Activated CD8-positive, alpha-beta memory T cell treated with anti-CD3 and anti-CD28 coated beads for 1 hour (primary cell): ENCODE measurements at places on chromosomes 4 and X.

- DNase-seq = no peak
Observed at GRCh38 chr4:176303938-176304337, 15.8 kb upstream of the SPCS3 start.

- no peak for DNase-seq
Observed at GRCh38 chr4:102809691-102810090, 17.7 kb downstream of the UBE2D3 start.

- no peak for DNase-seq
Observed at GRCh38 chr4:40515398-40516293, 114.0 kb downstream of the RBM47 start.

DNA sequence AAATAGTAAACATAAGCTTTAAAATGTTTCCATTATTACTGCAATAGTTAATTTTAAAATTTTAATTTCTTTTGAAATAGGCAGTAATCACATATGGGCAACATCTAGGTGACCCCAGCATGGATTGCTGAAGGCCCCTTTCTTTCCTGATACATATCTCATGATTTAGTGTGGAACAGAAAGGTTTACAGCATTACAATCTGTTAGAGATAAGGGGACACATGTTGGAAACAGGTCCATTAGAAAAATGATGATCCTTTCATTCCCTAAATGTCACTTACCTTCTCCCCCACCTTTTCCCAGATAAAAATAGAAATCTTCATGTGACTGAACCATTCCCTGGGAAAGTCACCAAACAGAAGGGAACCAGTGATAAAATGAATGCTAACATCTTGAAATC, 90.4 kb downstream of the RASL11B start:
- DNase-seq = no peak

- no peak for DNase-seq
Observed at GRCh38 chrX:69564665-69565064, 51.2 kb upstream of the EDA start.

GRCh38 chrX:136674270-136674985, 26.5 kb downstream of the CD40LG start:
- DNase-seq = no peak

GRCh38 chr4:22323691-22324090, 192.2 kb downstream of the ADGRA3 start:
- DNase-seq = no peak

DNA sequence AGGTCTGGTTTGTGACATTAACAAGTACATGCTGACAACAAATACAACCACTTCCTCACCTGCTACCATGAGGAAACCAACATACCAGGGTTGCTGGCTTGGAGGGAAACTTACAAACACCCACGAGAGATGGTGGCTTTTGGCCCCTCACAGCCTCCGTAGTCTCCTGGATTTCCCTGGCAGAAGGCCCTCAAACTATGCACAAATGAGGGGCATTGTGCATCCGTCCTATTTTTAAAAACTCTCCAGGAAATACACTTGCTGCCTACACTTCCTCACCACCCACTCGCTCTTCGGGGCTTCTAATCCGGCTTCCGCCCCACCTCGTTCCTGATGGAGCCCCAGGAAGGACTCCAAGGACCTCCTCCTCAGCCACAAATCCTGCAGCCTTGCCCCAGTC, 355.0 kb upstream of the GATB start:
- no peak for DNase-seq

DNA sequence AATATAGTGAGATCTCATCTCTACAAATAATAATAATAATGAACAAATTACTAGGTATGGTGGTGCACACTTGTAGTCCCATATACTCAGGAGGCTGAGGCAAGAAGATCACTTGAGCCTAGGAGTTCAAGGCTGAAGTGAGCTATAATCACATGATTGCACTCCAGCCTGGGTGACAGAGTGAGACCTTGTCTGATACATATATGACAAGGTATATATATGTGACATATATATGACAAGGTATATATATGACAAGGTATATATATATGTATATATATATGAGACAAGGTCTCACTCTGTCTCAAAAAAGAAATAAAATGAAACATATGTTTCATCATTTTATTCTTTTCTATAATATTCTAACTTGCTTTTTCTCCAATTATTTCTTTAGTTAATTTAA, 278.1 kb upstream of the TET2 start:
- DNase-seq = no peak

- DNase-seq = no peak
Observed at GRCh38 chr4:67568820-67569219, 10.3 kb downstream of the STAP1 start.

GRCh38 chr4:119958983-119959382, 107.7 kb downstream of the MAD2L1 start:
- DNase-seq = no peak

DNA sequence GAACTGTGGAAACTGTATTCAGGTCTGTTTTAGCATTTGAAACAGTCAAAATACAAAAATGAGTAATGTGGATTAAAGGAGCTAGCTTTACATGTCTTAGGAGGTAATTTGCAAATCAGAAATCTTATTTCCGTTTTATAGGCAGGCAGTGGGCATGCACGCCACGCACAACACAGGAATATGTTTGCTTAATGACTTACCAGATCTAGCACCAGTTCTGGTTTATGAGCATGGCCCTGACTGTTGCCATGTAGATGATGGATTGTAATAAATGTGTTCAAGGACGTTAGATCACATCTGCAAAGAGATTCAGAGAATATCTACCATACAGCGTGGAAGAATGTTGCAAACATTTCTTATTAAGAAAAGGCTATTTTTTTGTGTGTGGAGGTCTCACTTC, 344.5 kb upstream of the NR3C2 start:
- DNase-seq = no peak

DNA sequence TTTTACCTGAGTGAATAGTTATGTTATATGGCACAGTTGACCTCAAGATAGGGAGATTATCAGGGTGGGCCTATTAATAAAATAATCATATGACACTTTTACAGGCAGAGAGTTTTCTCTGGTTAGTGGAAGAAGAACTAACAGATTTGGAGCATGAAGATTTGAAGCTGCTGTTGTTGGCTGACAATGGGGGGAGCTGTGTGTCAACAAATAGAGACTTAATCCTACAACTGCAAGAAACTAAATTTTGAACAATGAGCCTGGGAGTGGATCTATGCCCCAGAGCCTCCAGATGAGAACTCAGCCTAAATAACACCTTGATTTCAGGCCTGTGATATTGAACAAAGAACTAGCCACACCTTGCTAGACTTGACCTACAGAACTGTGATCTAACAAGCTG, 7.2 kb upstream of the CCSER1 start:
- DNase-seq = no peak

DNA sequence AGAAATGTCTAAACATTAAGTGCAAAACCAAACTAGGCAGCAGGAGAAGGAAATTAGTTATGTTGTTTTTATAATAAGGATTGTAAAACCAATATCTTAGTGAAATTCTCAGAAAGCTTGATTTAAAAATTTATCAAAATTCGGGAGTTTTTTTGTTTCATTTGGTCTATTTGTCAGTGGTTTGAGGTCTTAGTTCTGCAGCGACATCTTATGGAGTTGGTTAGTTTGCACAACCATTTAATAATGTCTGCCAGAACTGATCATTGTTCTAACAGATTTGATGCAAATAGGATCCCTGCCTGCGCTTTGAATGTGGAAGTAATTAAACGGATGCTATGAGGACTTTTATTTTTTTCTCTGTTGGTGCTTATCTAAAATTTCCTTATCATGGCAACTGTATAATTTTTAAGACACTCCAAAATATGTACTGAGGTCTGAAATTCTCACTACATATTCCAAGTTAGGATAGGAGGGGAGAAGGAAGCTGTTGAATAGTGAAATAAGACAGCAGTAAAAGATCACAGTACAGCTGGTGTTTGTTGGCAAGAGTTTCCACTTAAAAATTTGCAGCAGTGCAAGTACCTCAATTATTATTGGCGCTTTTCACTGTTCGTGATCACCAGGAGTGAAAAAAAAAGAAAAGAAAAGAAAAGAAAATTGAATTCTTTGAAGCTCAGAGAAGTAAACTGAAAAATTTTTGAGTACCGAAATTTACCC, 2521.4 kb downstream of the ARAP2 start:
- DNase-seq = no peak

DNA sequence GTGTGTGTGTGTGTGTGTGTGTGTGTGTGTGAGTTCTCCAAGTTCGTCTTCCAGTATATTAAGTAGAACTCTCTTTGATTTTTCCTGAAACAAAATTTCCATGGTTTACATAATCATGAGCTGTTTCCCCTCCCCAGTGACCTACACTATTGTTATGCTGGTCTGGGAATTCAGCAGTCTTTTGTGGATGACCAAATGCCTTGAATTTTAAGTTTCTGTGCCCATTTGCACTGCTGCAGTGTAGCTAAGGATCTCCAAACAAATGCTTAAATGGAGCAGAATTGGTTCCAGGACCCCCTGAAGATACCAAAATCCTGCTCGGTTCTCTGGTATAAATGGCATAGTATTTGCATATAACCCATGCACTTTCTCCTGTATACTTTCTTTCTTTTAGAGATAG, 77.2 kb upstream of the SLC34A2 start:
- no peak for DNase-seq

DNA sequence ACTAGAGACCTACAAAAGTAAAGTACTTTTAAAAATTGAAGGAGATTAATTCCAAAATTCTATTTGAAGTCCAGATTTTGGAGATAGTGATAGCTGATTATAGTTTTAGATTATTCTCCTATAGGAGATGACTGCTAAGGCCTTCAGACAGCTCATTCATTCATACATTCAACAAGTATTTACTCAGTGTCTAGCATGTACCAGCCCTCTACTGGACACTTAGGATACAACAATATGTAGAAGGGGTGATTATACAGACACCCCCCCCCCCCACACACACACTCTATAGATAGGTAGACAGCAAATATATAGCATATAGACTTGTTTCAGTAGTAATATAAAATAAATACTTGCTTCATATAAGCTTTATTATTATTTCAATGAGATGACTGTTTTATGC, 60.4 kb upstream of the TAF9B start:
- no peak for DNase-seq

DNA sequence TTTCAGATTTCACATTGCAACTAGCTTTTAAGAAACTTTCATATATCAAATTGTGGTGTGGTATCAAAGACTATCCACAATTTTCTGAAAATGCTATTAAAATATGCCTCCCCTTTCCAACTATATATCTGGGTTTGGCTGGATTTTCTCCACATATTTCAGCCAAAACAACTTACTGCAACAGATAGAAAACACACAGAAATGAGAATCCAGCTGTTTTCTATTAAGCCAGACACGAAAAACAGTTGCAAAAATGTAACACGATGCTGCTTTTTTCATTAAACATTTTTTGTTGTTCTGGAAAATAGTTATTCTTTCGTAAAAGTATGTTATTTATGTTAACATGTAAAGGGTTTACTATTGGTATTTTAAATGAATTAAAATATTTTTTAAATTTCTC, 33.1 kb downstream of the DCTD start:
- DNase-seq = no peak

DNA sequence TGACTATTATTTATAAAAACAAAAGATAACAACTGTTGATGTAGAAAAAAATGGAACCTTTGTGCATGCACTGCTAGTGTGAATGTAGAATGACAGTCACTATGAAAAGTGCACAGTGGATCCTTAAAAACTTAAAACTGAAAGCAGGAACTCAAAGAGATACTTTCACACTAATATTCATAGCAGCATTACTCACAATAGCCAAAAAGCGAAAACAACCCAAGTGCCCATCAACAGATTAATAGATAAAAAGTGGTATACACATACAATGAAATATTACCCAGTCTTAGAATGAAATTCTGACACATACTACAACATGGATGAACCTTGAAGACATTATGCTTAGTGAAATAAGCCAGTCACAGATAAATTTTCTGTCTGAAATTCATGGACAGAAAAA, 23.8 kb downstream of the CENPC start:
- no peak for DNase-seq

DNA sequence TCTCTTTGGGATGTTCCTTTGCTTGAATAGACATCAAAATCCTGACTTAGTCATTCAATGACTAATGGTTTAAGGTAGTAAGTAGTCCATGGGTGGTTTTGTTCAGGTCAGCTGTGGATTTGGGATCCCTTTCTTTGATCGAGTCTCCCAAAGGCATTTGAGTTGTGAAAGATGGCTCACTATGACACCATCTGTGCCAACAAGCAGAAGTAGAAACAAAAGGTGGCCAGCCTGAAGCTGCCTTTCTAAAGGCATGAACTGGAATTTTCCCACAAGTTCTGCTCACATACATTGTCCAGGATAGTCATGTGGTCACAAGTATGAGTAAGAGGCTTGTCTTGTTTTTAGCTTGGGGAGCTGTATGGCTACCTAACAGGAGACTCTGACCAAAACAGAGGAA, 129.9 kb downstream of the CCNG2 start:
- DNase-seq = no peak

DNA sequence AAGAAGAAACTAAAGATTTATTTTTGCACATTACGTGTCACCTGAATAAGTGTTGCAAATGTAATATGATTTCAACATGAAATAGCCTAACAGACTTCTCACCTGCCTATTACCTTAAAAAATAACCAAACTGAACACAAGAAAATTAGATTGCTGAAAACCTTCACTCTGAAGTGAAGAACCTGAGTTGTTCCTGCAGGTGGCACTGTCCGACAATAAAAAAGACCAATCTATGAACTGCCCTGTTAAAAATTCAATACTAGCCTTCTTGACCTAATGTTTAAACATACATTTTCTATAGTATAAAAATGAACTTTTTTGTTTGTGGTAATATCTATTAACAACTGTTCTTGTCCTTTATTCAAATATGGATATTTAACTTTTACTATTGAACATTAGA, 69.2 kb upstream of the PNPLA4 start:
- DNase-seq = no peak

DNA sequence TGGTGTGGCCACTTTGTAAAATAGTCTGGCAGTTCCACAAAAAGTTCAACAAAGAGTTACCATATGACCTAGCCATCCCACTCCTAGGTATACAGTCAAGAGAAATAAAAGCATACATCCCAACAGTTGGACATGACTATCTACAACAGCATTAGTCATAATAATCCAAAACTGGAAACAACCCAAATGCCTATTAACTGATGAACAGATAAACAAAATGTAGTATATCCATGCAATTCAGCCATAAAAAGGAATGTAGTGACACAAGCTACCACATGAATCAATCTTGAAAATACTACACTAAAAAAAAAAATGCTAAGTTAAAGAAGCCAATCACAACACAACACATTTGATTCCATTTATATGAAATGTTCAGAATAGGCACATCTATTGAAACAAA, 16.1 kb downstream of the MED14 start:
- no peak for DNase-seq

GRCh38 chrX:53279296-53280237, 1.8 kb downstream of the IQSEC2 start:
- no peak for DNase-seq
